Glutamatergic neuron (in vitro differentiated cells): ENCODE measurements at places on chromosomes 12 and 14.

- DNase-seq = no peak
Observed at GRCh38 chr14:89469210-89470198, 52.5 kb upstream of the FOXN3 start.

DNA sequence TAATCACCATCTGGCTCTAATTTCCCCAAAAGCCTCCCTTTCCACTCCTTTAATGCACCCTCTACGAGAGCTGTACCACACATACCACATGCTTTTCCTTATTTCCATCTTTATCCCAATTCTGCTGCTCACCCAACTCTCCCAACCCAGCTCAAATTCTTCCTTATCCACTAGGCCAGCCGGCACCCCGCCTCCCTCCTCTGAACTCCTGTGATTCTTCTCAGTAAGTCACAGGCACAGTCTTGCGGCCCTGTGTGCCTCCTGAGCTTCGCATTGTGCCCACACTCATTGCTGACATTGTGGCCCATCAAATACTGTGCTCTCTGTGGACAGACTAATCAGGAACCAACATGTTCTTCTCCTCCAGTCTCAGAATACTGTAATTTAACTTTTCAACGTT lies 45.4 kb downstream of the APPL2 start:
- no peak for DNase-seq

GRCh38 chr12:122969676-122970075 lies 3.4 kb upstream of the ABCB9 start:
- DNase-seq = no peak

GRCh38 chr14:68978172-68978911 lies 760 bp downstream of the ACTN1 start:
- peak; percentile 72 for DNase-seq

DNA sequence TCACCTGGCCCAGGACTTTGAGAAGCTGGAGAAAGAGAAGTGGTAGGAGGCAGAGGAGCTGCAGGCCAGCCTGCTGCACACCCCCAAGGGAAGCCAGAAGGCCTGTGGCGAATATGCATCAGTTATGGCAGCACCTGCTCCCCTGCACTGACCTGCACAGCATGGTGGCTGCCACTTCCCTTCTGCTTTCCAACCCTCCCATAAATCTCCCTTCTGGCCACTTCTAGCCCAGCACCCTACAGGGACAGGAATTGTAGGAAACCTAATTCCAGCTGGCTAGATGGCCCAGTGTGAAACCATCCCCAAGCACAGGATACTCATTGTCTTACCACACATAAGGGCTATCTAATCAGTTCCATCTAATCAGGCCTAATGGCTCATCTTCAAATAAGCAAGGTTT lies 136.3 kb downstream of the TBX3 start:
- peak; percentile 76 for DNase-seq

- no peak for DNase-seq
Observed at GRCh38 chr12:27965966-27966365, 6.6 kb downstream of the PTHLH start.

DNA sequence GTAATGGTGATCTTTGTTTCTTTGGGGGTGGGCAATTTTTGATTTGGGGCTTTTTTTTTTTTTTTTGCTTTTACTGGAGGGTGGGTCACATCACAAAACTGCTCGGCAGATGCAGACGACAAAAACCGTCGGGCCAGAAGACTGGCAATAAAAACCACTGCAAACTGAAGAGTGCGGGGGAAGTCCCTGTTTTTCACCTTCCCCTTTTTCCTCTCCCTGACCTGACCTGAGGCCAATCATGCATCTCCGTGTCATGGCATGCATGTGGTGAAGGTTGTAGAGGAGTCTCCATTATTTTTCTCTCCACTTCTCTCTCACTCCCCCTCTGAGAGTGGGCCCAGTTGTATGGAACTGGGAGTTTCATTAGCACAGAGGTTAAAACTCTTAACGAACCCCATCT lies 57.5 kb downstream of the AP5M1 start:
- no peak for DNase-seq

GRCh38 chr12:109637348-109637747 lies 63.8 kb downstream of the MVK start:
- no peak for DNase-seq

GRCh38 chr14:103521951-103522563 lies 573 bp downstream of the CKB start:
- peak; percentile 80 for DNase-seq

GRCh38 chr14:58243790-58244555 lies 670 bp upstream of the PSMA3 start:
- no peak for DNase-seq

DNA sequence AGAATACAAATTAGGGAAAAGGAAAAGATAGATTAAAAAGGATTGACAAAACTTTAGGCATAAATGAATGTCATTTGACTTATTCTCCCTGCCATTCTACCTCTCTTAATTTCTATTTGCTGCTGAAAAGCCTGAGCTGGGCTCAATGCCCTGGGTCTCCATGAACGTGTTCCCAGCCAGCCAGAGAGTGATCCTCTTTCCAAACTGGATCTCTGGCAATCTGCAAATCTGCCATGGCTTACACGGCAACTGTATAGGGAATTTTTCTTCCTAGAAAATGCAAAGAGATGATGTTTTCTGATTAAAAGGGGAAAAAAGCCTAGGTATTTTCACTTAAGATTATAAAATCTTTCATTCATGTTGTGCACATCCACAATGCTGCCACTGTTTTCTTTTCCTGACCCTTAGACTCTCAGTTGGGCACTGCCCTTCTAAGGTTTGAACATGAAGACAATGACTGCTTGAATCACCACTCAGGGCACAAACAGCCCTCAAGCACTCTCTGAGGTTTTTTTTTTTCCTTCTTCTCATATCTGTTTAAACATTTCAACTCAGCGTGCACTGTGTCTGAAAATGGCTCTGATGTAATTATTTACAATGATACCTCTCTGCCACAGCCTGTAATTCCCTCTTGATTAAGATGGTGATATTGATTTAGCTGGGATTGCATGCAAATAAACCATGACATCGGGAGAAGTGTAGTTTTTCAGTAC lies 60.3 kb downstream of the DACT1 start:
- DNase-seq = no peak

- no peak for DNase-seq
Observed at GRCh38 chr12:25083211-25083610, 111.7 kb downstream of the DNAI7 start.

DNA sequence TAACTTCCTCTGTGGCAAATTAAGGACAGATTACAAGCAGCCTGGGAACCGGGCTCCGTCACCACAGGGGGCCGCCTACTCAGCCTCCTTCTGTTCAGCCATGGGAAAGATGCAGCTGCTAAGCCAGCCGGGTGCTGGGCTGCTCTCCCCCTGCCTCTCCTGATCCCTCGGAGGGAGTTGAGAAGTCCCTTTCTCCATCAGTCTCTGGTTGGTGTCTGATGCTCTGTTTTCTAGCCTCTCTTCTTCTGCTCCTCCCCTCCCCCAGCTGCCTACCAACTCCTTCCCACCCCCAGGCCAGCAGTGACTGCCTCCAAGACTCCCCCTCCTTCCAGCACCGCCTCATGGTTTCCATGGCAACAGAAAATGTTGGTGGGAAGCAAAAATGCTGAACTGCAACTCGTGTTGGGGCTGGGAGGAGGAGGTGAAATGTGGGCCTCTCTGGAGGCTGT lies 486.7 kb downstream of the APAF1 start:
- DNase-seq = peak; percentile 79

DNA sequence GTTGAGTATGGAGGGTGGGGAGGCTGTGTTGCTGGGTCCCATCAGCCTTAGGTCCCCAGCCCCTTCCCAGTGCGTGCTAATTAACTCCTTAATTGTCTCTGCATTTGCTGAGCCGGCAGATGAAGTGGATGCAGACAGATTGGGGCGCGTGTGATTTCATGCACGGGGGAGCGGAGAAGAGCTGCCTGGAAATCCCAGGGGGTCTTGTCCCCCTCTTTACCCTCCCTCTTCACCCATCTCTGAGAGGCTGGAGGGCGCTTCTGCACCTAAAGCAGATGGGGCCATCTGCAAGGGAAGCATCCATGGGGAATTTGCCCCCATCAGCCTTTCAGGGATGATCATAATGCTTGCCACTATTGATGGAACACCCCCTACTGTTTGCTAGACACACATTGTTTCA lies 4.4 kb upstream of the ASIC1 start:
- DNase-seq = peak; percentile 45

DNA sequence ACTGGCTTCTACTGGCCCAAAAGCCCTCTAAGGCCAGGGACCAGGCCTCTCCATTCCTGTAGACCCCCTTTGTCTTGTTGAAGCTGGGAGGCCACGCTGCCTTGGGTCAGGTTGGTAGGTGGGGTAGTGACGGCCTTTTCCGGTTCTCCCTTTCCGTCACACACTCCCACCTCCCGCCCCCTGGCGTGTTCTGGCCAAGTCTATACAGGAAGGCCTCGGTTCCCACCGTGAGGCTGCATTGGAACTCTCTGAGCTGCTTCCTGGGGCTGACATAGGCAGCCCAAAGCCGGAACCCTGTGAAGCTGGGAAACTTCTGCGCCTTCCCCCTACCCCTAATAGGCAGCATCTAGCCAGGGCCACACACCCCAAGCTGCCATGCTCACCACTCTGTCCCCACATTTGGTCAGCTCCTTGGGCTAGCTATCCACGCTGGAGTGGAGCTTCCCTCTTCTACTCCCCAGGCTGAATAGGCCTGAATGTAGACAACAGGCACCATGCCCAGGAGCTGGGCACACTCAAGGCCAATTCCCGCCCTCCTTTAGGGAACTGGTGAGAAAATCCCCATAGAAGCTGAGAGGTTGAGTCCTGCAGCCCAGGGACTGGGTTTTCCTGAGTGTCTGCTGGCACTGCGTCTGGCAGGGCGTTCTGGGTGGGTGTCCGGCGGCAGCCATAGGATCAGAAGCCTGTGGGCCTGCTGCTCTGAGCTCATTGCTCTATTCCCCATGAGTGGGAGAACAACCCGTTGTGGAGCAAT lies 35.7 kb downstream of the RIN3 start:
- no peak for DNase-seq

GRCh38 chr12:122871851-122872780 lies 23.8 kb downstream of the VPS37B start:
- peak; percentile 61 for DNase-seq

DNA sequence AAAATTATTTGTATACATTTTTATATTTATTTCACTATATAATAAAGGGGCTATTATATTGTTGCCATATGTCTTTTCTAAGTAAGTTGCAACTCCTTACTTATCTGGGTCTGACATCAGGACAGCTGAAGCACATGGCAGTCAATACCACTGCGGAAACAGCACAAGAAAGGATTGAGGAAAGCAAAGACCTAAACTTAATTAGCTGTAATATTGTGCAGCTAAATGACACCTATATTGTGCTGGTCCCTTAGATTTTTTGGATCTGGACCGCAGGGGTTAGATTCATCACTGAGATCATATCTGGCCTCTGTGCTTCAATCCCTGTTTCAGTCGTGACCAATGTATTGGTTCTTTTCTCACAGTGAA lies 359.6 kb upstream of the DIO2 start:
- DNase-seq = no peak

DNA sequence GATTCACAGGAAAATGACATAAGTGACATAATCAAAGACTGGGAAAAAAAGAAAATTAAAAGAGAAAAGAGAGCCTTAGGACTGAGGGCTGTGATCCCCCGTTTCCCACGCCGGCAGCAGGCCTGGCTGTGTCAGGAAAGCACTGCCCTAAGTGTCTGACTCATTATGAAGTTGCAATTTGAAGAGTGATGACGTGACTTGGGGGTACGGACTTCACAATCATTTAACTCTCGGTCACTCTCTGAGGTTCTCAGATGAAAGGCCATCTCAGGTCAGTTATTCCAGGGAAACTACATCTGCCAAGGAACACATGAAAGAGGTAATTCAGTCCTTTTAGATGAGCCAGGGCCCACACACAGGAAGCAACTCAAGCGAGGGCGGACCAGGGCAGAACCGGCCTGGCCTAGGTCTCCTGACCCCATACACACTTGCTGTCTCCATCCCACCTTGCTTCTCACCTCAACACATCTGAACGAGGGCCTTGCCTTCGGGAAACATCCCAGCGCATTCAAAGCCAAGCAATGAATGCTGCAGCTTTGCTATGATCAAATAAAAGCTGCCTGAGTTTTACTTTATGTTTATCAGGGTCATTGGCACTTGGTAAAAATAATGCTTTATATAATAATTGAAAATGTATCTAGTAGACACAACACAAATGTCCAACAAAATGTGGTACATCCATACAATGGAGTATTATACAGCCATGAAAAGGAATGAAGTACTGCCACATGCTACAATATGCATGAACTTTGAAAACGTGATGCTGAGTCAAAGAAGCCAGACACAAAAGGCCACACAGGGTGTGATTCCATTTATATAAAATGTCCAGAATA lies 2.7 kb downstream of the SSH1 start:
- no peak for DNase-seq

- no peak for DNase-seq
Observed at GRCh38 chr12:124131659-124132058, 158.6 kb downstream of the ZNF664 start.

- no peak for DNase-seq
Observed at GRCh38 chr12:22545255-22545654, 913 bp upstream of the C2CD5 start.

DNA sequence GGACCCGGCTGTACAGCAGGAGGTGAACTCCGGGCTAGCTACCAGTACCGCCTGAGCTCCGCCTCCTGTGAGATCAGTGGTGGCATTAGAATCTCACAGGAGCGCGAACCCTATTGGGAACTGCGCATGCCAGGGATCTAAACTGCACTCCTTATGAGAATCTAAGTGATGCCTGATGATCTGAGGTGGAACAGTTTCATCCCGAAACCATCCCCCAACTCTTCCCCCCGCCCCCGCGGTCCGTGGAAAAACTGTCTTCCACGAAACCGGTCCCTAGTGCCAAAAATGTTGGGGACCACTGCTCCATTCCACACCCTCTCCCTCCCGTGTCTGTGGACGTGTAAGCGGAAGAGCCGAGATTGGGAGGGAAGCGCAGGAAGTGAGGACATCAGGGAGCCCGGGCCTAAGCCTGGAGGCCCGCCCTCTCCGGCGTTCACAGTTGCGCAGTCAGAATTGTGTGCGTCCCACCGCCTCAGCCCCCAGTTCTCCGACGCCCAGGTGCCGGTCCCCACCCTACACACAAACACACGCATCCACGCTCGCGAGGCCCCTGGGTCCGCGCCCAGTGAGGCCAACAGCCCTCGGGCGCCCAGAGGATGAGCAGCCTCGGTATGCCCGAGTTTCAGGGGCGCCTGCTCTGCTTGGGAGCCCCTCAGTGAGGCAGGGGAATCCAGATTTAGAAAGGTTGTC lies 1.8 kb upstream of the RNASE4 start:
- DNase-seq = peak; percentile 81

- DNase-seq = no peak
Observed at GRCh38 chr12:127899971-127900370, 367.0 kb upstream of the TMEM132C start.

DNA sequence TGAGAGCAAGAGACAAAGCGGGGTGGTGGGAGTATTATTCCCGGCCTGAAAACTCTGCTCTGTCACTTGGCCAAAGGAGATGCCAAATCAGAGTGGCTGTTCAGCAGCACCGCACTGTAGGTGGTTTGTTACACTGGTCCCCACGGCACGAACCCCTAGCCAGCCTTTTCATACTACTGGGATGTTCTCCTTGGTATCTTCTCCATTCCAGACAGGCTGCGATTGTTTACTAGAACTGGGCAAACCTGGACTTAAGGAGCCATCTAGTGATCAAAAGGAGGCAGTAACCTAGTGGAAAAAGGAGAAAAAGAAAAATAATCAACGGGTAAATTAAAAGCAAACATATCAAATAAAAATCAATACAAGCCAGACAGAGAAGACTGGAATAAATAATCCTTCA lies 58.9 kb upstream of the TMTC2 start:
- DNase-seq = no peak

- no peak for DNase-seq
Observed at GRCh38 chr12:6604259-6605029, 2.7 kb downstream of the CHD4 start.

- DNase-seq = peak; percentile 31
Observed at GRCh38 chr14:65222440-65222858, 120.1 kb upstream of the MAX start.

GRCh38 chr12:67928621-67929383 lies 60.4 kb upstream of the IFNG-AS1 start:
- DNase-seq = no peak
